ELR (cell line): ENCODE measurements at places on chromosomes 2 and 18.

DNA sequence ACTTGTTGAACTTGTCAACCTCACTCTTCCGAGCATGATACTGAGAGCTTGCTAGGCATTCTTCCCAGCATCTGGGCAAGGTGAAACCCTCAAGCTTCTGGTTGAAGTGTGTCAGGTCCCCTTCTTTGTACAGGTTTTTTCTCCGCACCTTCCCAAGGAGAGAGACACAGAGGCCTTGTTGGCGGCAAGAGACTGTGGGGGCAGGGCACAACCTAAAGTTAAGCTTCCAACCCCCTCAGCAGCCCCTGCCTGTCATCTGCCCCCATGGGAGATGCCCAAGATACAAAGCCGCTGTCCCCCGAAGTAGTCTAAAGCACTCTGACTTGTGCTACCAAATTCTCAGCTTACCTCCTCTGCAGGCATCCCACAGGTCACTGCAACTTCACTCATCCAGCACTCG is 64.9 kb downstream of the XDH start:
- no peak for DNase-seq

DNA sequence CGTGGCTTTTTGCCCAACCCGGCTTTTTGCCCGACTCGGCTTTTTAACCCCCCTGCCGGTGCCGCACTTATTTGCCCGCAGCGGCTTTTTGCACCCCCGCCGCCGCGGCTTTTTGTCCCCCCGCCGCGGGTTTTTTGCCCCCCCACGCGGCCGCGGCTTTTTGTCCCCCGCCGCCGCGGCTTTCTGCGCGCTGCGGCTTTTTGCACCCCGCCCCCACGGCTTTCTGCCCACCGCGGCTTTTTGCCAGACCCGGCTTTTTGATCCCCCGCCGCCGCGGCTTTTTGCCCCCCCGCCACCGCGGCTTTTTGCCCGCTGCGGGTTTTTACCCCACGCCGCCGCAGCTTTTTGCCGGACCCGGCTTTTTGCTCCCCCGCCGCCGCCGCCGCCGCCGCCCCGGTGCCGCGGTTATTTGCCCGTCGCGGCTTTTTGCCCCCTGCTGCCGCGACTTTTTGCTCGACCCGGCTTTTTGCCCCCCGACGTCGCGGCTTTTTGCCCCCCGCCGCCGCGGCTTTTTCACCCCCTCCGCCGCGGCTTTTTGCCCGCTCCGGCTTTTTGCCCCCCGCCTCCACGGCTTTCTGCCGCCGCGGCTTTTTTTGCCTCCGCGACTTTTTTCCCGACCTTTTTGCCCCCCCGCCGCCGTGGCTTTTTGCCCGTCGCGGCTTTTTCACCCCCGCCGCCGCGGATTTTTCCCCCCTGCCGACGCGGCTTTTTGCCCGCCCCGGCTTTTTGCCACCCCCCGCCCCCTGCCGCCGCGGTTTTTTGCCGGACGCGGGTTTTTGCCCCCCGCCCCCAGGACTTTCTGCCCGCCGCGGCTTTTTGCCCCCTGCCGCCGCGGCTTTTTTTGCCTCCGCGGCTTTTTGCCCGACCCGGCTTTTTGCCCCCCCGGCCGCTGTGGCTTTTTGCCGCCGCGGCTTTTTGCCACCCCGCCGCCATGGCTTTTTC is 2786.5 kb downstream of the RPIA start:
- peak; percentile 19 for DNase-seq

DNA sequence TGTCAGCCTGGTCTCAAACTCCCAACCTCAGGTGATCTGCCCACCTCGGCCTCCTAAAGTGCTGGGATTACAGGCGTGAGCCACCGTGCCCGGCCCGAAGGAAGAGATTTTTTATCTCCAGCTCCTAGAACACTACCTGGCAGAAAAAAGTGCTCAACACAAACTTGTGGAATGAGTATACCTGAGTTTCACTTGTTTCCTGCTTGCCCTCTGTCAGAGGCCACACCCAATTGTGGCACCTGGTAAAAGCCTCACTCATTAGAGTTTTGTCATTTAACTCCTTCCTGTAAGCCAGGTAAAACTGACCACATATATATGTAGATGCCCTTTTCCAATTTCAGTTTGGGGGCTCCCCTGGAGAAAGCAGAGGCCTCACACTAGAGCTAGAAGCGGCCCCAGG is 42.2 kb upstream of the RTN4 start:
- no peak for DNase-seq

GRCh38 chr2:234480337-234480736 is 16.5 kb downstream of the ARL4C start:
- no peak for DNase-seq

- DNase-seq = peak; percentile 1
These were observed 187.8 kb upstream of the FAM98A start for GRCh38 chr2:33786881-33787280.

DNA sequence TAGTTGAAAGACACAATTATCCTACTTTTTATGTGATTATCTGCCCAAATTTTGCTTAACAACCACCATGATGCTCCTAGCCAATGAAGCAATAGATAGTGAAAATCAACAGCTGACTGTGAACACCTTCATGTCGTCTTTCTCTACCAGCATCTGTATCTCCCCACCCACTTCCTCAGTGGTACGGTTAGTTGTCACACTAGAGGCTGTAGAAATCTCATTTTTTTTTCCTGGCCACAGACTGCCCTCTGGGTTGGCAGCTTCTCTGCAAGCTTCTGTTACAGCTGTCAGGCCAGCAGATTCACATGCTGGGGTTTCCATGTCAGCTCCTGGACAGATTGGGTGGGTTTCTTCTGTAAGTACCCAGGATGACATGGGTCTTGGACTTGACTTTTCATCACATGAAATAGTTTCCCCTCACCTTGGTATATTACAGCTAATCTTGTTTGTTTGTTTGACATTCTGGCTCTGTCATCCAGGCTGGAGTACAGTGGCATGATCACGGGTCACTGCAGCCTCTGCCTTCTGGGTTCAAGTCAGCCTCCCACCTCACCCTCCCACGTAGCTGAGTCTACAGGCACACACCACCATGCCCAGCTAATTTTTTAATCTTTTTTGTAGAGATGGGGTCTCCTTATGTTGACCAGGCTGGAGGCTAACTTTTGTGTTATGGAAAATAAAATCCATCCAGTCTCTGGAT is 24.3 kb downstream of the STAT4 start:
- no peak for DNase-seq
